ENCODE measurements at places on chromosomes 4 and X. TPM values are rescaled to one million over a fixed set of nuclear protein-coding genes. Genes with fewer than 3 reads are reported as not detected.
A peak's percentile ranks its signal among the peaks of the same experiment; 100 is the strongest.

Gene CXCL11
- 0.59 TPM for total RNA-seq

Gene ODAPH
- not detected for total RNA-seq

Gene JCHAIN
- not detected for total RNA-seq

Gene TMEM271
- not detected for total RNA-seq

Gene CT45A1
- total RNA-seq: not detected

Gene SERPINA7
- total RNA-seq: not detected

Gene GATA1
- total RNA-seq: not detected

Gene HTR2C
- total RNA-seq: not detected

Gene TRO
- 4.3 TPM for total RNA-seq

Gene APELA
- not detected for total RNA-seq

Gene TMPRSS11B
- not detected for total RNA-seq

Gene DMRTC1
- 0.81 TPM for total RNA-seq

Gene MEPE
- not detected for total RNA-seq

DNA sequence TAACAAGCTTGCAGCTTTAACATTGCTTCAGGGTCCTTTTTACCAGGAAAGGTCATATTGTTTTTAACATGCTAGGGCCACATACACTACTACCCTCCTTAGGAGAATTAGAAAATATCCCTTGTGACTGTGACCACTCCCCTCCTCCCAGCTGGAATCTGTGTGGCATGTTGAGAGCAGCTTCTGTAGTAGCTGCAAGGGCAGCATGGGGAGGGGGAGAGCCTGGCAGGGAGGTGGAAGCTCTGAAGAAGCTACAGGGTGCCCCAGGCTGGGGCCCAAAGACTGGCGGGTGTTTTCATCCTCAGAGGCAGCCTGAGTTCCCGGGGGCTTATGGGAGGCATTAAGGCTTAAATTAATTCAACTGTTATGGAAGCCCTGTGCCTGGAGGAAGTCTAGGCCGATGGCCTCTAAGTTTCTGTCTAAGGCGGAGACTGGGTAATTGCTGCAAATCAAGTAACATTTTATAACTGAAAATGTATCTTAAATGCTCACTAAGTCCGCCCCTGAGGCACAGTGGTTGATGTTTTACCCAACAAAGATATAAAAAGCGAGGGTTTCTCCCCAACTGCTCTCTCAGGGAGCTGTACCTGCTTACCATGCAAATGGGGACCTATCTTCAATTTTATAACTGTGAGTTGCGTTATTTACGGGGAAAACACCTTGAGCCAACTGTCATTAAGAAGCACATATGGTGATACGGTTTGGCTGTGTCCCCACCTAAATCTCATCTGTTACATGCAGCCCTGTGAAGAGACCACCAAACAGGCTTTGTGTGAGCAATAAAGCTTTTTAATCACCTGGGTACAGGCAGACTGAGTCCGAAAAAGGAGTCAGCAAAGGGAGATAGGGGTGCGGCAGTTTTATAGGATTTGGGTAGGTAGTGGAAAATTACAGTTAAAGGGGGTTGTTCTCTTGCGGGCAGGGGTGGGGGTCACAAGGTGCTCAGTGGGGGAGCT is 37.4 kb upstream of the STS start:
- no peak for ATAC-seq

DNA sequence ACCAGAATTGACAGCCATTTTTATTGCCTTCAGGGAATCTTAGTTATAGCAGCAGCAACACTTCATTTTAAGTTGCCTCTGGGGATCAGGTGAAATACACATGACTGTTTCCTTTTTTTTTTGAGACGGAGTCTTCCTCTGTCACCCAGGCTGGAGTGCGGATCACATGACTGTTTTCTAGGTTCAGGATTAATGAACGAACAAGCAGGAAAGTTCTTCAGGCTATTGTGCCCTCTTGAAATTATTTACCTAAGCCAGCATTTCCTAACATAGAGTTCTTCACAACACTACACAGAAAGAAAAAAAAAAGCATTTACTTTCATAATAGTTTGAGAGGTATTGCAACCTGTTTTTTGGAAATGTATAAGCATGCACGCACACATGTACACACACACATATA is 2032.8 kb downstream of the PCDH7 start:
- ATAC-seq: no peak

- ATAC-seq: no peak
Observed at GRCh38 chr4:40550196-40550595, 79.5 kb downstream of the RBM47 start.

DNA sequence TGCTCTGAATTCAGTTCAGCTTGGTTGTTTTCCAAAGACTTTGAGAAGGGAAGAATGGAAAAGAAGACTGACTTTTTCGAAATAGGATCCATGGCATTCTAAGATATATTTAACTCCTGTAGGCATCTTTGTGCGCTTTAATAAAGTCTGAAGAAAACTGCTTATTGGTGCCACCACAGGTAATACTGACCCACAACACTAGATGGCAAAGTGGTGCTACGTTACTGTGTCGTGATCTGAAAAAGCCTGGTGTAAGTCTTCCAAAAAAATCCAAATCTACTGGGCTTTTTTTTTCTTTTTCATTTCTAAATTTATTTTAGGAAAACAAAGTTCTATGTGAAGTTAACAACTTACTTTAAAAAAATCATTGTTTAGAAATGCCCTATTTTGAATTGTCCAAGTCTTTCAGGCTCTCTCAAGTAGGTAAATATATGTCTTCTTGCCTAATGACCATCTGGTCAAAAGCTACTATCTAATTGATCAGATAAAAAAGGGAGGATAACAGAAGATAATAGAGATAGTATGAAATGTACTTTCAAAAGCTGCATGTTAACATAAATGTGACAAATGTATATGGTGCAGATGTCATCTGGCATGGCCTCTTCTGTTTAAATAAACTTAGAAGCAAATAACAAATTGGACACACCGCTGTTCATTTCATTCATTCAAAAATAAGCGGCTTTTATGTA is 47.0 kb upstream of the MID1IP1 start:
- ATAC-seq: no peak

DNA sequence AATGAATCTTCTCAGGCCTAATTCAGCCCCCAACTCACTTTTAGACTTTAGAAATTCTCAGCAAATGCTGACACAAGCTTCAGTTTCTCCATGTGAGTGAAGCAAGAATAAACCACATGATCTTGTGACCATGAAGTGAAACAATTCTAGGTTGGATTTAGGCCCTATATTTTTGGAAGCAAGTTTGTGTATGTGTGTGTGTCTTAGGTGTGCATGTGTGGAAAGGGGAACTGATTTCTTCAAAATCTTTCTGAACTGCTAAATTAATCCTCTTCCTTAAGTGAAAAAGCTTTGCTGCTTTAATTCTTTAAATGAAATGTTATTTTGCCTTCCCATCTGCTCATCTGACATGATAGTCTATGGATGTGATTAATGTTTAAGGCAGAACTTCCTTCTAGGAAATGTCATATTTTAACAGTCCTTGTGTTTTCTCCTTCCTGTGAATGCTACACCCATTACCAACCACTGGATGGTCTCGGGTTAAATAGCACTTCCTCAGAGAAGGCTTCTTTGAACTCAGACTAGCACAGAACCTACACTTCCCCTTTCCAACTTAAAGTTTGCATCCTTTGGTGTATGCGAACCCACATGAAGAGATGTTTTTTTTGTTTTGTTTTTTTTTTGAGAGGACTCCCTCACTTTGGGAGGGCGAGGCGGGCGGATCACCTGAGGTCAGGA is 1.2 kb upstream of the TMEM144 start:
- no peak for ATAC-seq

- no peak for ATAC-seq
Observed at GRCh38 chr4:74031576-74031975, 6.9 kb downstream of the CXCL3 start.

DNA sequence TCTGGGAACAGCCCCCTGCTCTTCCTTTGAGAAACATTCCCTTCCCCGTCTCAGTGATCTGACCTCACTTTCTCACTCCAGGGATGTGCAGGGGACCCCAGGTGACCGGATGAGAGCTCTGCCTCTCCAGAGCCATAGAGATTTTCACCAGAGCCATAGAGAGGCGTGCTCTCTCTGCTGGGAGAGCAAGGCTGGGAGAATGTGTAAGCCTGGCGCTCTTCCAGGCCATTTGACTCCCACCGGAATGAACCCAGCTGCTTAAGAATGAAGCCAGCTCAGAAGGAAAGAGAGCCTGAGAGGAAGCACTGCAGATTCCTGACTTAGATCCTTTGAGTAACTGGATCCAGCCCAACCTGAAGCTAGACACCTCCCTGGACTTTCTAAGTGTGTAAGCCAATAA is 106.4 kb downstream of the DHX15 start:
- ATAC-seq: peak; percentile 50

DNA sequence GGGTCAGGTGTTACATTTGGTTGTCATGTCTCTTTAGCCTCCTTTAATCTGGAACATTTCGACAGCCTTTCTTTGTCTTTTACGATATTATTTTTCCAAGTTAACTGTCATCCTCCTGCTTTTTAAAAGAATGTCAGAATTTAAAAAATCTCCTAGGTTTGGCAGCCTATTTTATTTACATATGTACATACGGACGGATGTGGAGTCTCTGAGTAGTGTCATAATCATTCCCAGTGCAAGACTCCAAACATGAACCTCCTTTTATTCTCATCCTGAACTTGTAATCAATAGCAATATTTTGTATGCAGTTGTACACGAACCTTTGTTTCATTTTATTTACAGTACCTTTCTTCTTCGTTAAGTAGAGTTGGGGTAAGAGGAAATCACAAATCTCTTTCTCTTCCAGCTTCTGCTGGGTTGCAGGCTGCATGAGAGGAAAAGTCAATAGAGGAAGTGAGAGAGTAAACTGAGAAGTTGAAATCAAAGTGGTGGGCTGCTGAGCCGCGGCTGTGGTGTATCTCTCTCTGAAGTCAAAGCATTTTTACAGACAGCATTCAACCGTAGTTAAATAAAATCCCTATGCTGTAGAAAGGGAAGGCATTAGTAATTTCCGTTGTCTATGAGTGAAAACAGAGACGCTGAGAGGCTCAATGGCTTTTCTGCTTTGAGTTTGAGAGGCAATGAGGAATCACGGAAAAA is 53.9 kb upstream of the RPS6KA3 start:
- ATAC-seq: no peak

DNA sequence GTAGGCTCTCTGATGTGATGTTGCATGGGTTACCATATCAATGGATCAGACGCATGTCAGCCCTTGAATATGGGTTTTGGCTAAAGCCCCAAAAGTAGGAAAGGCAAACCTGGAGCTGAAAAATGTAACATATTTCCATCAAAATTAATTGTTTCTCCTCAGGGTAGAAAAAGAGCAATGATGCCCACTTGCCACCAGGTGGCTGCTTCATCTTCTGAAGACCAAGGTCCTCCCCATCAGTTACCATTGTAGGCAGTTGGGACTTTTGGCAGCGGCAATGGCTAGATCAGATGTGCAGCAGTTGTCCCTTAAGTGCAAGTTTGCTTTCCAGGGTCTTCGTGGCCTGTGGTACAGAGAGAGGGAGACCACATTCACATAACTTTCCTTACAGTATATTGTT is 118.2 kb downstream of the NAF1 start:
- no peak for ATAC-seq

DNA sequence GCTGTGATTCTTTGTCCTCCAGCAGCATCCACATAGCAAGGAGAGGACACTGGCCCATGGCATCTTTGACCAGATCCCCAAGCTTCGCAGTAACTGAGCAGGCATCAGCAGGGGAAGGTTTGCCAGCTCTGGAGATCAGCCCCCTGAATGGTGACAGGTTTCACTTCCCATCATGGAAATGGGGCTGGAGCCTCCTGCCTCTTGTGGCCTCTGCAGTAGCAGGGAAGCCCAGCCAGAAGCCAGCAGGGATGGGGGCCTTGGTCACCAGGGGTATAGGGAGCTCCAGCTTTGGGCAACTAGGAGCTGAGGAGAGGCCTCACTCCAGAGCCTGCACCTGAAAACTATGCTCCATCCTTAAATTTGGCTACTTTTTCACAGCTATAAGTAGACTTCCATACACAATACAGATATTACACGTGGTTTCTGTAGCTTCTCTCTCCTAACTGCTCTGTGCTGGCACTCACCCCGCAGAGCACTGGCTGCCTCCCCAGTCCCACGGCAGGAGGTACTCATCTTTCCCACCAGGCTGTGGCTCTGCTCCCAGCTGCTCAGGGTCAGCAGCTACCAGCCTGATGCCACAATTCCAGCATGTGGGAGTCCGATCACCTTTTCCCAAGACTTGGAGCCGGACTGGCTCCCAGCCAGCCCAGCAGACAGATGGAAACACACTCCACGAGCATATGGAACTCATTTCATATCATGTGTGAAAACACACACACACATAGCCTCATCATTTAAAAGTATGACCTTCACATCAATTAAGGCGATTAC is 2.8 kb downstream of the TMEM271 start:
- no peak for ATAC-seq

- ATAC-seq: no peak
Observed at GRCh38 chr4:78669453-78669852, 106.7 kb upstream of the BMP2K start.

- no peak for ATAC-seq
Observed at GRCh38 chr4:113952452-113953029, 26.9 kb downstream of the ARSJ start.

DNA sequence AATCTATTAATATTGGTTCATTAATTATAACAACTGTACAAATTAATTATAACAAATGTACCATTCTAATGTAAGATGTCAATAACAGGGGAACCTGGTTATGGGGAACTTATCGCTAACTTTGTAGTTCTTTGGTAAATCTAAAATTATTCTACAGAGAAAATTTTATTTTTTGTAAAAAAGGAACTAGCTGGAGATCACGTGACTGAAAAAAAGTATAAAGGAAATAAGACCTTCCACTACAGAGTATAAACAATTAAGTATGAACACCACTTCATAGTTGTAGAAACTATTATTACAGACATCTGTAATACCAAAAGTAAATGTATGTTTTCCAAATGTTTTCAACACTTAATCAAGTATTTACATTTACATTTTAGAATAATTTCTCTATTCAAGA is 77.9 kb upstream of the DKK2 start:
- ATAC-seq: no peak

DNA sequence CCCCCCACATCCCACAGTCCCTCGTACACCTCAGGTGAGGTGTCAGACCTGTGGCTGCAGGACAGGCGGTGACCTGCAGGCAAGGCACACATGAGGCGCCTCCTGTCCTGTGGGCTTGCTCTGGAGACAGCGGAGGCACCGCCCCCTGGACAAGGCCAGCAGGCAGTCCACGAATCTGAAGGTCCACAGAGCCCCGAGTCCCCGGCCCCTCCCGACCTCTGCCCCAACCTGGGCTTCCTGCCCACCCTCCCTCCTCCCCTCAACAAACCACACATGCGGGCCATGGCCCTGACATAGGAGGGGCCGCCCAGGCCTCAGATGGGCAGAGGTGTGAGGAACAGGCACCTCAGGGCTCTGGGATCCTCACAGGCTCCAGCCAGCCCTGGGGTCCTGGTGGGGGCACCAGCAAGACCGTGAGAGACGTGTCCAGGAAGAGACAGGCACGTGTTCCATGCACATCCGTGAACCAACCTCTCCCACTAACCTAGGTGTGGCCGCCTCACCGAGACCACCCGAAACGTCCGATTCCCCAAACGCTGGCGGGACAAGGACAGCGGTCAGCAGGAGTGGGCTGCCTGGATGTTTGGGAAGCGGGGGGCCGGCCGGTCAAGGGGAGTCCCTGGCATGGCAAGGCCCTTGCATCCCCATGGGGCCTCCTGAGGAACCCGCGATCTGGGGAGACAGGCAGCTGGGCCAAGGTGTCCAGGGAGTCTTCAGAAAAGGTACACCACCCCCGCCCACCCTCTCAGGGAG is 25.8 kb downstream of the CTBP1 start:
- no peak for ATAC-seq
